ENCODE measurements at places on chromosomes 11 and 22.

DNA sequence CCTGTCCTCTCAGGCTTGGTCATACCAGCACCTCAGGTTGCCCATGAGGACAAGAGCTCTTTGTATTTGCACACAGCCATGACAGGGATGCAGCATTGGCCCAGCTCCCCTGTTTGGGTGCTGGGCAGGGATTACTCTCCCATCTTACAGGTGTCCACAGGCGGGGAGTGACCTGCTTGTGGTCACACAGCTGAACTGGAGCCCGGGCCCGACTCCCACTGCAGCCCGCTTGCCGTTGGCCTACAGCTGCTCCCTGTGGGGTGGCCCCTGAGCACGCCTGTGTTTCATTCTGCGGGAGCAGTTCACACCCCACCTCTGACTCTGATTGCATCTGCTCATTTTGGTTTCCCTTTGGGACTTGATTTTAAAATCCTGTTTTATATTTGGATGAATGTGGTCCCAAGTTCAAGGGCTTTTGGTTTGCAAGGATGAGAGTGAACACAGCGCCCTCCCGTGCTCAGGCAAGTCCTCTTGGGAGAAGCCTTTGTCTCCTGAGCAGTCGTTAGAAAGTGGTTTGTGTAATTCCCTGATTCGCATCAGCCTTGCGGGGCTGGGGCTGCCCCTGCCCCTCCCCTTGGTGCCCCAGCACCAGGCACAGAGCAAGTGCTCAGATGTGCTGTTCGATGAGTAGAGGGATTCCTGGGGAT lies 9.3 kb downstream of the PICK1 start:
- no peak for DNase-seq

- no peak for DNase-seq
These were observed 12.4 kb upstream of the NAP1L4 start for GRCh38 chr11:3004481-3004880.

- DNase-seq = no peak
These were observed 28.7 kb upstream of the CTSD start for GRCh38 chr11:1792461-1792860.

- no peak for DNase-seq
These were observed 8.6 kb upstream of the IGLL5 start for GRCh38 chr22:22878801-22879674.

- no peak for DNase-seq
These were observed 564.7 kb downstream of the KCNA4 start for GRCh38 chr11:29452146-29452545.

DNA sequence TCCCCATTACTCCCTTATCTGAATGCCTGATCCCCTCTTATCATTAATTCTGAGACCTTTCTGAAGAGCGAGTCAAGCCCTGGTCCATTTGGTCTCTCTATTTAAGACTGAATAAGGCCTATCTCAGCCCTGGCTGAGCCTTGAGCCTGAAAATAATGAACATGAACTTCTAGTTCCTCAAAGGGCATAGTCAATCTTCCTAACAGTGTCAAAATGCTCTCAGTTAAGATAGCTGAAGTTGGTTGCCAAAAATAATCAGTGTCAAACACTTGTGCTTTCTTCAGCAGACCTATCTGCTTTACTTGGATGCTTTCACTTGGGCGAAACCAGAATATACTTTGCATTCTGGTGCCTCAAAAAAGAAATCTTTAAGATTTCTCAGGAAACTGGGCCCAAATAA lies 42.6 kb upstream of the PPP2R1B start:
- no peak for DNase-seq

GRCh38 chr11:3167143-3168119 lies 2.3 kb upstream of the OSBPL5 start:
- no peak for DNase-seq

DNA sequence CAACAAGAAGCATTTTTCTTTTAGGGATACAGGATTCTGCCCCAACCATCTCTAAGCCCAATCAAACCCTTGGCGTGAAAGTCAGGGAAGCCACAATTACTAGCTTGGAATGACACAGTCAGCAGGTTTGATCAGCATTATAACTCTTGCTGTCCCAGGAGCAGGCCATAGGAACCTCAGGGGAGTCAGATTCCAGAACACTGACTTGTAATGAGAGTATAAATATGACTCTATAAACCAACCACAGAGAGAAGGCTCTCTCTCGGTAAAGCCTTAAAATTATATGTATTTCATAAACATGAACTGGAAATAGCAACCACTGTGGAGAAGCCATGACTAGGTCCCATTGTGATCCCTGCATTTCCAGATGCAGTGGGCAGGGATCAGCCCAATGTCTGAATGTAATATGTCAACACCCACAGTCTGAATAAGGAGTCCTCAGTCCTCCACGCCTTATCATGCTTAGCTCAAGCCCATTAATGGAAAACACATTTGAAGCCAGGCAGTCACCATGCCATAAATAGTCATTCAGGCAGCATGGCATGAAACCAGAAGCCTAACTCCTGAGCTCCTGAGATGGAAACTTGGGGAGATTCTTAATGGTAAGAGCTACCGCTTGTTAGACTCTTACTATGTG lies 99.1 kb upstream of the MTNR1B start:
- no peak for DNase-seq

GRCh38 chr22:30483169-30483568 lies 11.4 kb upstream of the SEC14L3 start:
- DNase-seq = no peak

DNA sequence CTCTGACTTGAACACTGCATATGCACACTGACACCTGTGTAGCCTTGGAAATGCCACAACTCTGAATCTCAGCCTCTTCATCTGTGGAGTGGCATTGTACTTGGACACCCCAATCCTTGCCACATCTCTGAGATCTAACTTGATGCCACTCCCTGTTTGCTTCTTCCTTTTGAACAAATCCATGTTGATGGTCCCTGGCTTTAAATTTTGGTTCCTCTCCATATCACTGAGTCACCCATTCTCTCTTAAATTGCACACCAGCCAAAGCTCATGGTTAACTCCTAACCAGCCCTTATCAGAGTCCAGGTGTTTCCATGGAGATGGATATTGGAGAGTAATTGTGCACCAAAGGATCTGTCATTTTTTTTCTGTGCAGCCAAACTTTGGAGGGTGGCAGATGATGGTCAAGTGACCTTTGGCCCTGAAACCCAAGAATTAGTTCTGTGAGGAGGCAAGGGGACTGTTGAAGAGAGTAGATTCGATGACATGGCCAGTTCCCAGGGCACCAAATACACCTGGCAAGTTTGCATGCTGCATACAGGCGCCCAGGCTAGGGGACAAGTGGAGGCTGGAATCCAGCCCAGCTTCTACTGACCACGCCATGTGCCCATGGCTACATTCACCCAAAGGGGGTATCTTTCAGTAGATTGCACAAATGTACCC lies 25.1 kb upstream of the PAMR1 start:
- DNase-seq = no peak

DNA sequence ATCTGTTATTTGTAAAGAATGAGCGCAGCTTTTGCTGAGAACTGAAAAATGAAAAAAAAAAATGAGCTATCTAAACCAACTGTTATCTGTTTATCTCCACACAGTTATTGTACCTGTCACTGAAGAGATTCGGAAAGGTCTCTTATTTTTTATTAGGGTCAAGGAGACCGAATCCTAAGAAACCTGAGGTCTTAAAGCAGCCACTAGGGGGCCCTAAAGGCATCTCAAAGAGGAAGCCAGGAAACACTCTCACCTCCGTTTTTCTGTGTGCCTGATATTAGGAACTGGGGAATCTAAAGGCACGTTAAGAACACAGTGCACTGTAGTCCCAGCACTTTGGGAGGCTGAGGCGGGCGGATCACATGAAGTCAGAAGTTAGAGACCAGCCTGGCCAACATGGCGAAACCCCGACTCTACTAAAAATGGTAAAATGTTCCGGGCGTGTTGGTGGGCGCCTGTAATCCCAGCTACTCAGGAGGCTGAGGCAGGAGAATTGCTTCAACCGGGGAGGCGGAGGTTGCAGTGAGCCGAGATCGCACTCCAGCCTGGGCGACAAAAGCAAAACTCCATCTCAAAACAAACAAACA lies 3.5 kb upstream of the LARGE1 start:
- DNase-seq = no peak

DNA sequence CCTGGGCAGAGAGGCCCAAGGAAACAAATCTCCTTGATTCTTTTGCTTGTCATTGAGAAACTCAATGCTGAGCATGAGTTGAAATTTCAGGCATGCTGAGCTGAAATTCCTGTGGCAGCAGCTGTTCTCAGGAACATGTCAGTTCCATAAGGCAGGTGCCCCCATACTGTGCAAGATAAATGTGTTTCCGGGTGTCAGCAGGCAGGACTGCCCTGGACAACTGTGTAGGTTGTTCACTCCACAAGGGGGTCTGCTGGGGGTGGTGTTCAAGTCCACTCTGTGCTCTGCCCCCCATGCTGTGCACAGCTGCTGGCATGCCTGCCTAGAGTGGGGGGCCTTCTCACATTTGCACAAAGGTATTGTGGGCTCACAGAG lies 133.7 kb downstream of the CTTN start:
- DNase-seq = no peak

- no peak for DNase-seq
These were observed 21.7 kb upstream of the PDGFB start for GRCh38 chr22:39266398-39267030.

DNA sequence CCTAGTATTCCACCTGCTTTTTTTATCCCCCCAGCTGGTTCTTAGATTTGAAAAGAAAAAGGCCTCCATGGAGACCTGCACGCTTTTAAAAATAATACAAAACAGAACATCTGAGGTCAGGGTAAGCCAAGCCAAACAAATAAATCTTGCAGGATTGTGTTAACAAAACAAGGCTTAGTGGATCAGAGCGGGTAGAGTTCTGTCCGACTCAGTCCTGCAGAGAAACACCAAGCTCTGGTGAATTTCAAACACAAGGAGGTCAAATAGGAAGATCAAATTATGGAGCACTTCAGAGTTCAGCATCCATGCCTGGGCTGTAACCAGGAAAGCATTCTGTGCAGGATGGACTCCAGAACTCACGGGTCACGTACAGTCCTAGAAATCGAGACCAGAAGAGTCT lies 86.9 kb downstream of the SYN3 start:
- no peak for DNase-seq

DNA sequence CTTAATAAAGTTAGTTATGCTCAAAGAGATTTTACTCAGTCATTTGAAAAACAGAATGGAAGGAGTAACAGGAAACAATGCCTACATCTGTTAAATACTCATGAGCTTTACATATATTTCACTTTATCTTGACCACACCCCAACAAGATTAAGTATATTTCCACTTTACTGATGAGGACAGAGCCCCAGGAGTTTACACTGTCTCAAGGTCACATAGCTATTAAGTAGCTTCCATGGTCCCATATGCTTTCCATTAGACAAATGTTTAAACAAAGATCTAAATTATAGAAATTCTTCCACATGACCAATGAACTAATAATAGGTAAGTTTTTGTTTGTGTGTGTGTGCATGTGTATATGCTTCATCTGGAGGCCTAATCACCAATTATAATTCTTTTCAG lies 30.2 kb downstream of the MRTFA start:
- no peak for DNase-seq

GRCh38 chr11:1227551-1228100 lies 4.8 kb downstream of the MUC5B start:
- no peak for DNase-seq

- no peak for DNase-seq
These were observed 1.0 kb downstream of the CHRM4 start for GRCh38 chr11:46390331-46391171.

DNA sequence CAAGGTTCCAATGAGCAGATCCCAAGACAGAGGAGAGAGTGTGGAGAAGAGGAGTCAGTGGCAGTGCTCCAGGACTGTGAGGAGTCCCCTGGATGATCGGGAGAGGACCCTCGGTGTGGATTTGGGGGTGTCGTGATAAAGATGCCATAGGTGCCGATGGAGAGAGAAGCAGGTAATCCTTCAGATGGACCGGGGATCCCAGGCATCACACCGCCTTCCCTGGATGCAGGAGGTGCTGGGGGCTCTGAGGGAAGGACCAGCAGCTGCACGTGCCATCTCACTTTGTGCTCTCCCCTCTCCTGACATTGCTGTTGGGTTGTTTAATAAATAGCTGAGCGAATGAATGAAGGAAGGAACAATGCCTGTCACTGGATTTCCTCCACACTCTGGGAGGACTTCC lies 744.1 kb downstream of the BRD1 start:
- no peak for DNase-seq

DNA sequence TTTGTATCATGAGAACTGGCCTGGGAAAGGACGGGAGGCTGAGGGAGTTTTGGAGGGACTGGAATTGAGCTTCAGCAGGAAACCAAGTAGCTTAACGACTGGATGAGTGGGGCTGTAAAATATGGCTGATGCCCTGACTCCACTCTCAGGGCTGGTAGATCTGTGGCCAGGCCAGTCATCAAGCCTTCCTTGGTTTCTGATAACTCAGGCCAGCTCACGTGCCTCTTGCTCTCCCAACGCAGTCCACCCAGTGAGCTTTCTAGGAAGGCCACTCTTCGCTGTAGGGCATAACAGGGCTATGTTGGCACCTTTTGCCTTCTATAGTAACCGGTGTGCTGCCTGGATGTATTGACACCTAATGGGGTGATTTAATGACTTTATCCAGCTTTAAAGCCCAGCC lies 5.8 kb upstream of the MADD start:
- DNase-seq = no peak

DNA sequence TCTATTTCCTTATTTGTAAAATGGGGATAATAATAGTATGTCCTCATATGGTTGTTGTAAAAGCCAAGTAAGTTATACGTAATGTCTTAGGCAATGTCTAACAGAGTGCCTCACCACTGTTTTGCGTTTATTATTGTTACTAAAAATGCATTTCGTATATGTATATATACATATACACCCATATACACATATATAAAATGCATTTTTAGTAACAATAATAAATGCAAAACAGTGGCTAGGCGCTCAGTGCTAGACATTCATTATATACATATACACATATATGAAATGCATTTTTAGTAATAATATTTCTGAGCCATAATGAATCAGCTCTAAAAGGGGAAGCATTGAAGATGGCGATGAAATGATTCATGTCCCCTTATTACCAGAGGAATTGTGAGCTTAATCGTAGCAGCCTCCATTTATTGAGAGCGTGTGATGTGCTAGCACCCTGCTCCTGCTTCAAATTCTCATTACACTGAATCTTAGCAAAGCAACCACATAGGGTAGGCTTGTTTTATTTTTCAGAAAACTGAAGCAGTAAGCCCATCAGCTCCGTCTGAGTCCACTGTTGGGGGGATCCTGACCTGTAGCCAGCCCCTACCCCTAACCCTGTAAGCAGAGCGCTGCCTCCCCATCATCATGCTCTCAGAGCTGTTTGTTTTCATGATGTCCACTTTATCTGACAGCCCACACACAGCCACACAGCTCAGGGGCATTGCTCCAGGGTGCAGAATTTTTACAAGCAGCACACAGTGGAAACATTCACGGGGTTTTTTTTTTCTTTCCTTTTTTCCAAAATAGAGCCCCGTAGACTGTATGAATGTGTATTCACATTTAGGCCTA lies 97.1 kb upstream of the NAV2 start:
- no peak for DNase-seq

DNA sequence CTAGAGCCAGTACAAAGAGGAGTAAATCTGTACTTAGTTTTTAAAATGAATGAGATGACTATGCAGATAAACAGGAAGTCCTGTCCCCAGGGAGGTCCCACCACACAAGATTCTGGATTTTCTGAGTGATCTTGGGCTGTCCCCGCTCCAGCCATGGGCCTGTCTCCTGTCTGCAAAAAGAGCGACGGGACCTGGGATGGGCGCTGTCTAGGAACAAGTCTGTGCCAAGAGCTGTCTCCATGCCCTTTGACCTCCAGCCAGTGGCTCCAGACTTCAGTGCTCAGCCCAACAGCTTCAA lies 6.0 kb downstream of the CSNK1E start:
- DNase-seq = no peak

- no peak for DNase-seq
These were observed 487.8 kb downstream of the BUD13 start for GRCh38 chr11:116285026-116285425.
